ENCODE measurements at places on chromosomes 16 and 17.

- peak; percentile 26 for DNase-seq
Measured at GRCh38 chr17:16215965-16216316, 607 bp upstream of the NCOR1 start.

DNA sequence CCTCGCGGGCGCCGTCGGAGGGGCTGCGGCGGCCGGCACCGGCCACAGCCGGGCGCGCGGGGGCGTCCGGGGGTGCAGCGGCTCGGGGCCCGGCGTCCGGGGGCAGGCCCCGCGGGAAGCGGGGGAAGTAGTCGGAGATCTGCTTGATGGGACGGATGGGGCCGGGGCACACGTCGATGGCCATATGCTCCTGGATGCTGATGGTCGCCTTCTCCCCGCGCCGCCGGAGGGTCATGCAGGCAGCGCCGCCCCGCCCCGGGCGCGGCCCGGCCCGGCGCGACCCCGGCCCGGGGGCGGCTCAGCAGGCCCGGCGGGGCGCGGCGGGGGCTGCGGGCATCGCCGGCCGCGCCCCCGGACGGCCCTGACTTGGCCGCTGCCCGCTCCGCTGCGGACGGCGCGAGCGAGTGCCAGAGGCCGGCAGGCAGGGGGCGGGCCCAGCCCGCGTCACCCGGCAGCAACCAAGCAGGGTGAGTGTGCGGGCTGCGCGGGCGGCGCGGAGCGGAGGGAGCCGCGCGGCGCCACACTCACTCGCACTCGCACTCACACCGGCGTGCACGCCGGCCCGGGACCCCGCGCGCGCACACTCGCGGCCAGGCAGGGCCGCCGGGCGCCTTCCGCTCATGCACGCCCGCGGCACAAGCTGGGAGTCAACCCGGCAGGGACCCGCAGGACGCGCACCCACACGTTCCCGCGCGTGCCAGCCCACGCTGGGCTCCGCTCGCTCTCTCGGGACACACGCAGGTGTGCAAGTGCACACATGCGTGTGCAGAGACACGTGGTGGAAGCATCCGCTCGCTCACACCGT lies at the start of gene DOC2B:
TSS of gene DOC2B (minus strand) at position 406 of the 805 bp plus-strand sequence. CDS start at position 235, 171 bp downstream.
- DNase-seq, result no peak

DNA sequence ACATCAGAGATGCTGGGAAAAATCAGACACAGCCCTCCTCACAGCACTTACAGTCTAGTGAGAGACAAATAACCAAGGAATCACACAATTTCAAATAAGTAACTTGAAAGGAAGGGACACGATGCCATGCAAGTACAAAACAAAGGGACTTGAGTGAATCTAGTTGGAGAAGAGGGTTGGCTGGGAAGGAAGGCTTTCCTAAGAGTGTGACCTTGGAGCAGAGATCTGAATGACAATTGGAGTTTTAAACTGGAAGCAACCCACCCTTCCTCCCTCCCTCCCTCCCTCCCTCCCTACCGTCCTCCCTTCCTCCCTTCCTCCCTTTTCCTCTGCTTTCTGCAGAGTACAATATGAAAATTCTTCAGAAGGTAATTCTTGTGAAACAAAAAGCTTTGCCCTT lies 31.1 kb downstream of the ADAMTS18 start:
- no peak for DNase-seq

DNA sequence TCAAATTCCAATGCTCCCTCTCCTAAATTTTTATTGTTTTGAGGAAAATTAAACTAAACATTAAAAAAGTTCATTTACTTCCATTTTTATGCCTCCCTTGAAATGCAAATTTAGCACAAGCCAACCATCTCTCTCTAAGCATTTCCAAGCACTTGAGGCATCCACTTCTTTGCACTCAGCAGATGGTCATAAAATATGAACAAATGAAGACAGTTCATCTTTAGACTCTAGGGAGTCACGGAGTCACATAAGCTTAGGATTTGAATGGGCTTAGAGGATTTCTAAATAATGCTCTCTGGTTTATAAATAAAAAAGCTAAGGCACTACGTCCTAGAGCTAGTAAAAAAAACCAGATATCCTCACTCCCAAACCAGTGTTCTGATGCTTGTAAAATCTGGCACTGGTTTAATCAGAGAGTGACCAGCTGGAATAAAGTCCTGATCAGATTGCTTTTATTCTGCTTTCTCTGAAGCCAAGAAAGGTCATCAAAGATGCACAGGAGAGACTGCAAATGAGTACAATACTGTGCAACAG lies 204.2 kb downstream of the CA10 start:
- DNase-seq, result no peak

DNA sequence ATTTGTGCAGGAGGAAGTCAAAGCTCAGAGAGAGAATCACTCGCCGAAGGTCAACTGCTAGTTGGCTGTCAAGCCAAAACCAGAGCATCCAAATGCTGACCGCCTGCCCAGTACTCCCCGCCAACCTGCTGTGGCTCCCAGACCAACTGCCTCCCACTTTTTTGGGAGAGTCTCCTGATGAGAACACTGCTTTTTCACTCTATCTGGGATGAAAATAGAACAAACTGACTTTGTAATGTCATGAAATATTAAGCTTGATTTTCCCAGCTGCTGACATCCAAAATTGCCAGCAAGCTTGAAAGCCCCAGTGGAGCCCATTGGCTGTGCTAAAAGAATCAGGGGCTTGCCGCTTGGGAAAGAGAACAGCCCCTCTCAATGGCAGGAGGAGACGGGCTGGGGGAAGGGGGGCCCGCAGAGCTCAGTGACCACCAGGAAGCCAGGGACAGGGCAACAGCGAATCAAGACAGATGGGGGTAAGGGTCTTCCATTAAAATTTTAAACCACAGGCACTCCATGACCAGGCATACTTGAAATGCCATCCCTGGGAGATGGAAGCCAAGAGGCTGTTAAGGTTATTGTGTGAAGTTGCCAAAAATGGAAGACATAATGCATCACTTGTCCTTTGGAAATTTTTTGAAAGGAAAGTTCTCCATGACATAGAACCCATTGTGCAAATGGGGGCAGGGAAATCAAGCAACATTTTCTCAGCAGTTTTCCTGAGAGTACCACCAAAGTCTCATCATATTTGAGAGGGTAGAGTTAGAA lies 125.7 kb upstream of the CDH5 start:
- DNase-seq, result no peak

DNA sequence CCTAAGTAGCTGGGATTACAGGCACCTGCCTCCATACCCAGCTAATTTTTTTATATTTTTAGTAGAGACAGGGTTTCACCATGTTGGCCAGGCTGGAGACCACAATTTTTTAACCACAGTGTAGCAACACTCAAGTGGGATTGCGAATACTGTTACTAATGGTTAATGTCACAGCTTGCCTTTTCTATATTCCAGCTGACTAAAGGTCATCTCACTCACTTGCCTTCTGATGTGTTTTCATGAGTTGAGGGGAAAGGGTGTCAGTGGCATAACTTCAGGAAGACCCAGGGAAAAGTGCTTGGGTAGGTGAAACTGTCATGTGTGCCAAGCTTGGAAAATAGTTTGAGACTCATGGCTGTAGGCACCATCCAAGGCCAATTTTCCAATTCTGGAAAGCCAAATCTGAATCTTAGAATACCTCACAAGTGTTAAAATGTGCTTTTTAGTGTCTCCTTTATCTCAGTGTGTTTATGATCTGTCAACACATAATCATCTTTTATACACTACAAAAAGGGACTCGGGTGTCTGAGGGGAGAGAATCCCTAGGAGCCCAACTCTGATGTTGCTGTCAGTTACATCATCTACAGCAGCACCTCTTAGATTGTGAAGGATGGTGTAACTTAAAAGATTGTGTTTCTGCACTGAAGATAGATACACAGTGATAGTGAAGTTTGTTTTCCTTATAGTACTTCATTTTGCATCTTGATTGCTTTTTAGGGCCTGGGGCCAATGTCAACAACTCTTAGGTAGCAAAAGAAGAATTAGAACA lies 27.1 kb downstream of the OGFOD1 start:
- DNase-seq, result no peak

DNA sequence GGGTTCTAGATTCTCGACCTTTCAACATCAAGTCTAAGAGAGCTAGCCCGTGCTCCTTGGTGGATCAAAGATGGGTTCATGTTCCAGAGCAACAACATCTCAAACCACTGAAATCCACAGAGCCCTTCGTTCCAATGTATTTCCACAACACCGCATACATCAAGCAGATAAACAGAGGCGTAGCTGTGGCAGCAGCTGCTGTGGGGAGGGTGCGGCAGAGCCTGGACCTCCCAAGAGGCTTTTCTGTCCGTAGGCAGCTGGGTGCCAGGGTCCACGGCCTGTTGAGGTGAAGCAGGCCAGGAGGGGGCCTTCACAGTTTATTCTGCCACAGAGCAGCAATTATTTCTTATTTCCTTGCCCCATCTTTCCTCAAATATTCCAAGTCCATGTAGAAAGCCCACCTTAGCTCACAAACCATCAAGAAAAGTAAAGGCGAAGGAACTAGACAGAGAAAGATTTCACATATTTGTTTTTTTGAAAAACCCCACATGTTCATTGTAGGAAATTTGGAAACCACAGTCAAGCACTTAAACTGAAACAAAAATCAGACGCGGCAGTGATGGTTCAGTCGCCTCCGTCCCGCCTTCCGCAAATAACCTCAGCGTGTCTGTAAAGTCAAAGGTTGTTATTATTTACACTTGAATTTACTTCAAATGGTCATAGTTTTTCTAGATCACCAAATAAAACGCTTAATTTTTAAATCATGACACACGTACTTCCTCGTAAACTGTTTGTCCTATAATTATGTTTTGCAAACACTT lies 144.6 kb upstream of the FOXF1 start:
- DNase-seq, result no peak

DNA sequence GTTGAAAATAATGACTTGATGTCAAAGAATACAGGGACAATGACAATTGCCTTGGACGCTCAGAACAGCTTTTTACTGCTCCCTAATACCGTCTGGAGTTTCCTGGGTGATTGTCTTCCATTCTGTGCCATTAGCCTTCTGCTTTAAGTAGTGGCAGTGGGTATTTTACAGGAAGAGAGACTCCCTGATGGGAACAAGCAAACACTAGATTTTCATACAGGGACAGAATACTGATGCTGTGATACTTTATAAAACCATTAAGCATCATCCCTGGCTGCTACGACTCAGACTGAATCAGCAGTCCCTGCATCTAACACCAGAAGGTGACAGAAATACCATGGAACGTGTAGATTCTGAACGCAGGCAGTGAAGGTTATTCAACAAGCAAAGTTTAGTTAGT lies 635.4 kb upstream of the GOT2 start:
- no peak for DNase-seq

- peak; percentile 49 for DNase-seq
Measured at GRCh38 chr16:31354394-31355291, at the start of gene ITGAX. Gene ITGAX (plus strand): TSS chr16:31355176. CDS start chr16:31355255, 79 bp downstream.

DNA sequence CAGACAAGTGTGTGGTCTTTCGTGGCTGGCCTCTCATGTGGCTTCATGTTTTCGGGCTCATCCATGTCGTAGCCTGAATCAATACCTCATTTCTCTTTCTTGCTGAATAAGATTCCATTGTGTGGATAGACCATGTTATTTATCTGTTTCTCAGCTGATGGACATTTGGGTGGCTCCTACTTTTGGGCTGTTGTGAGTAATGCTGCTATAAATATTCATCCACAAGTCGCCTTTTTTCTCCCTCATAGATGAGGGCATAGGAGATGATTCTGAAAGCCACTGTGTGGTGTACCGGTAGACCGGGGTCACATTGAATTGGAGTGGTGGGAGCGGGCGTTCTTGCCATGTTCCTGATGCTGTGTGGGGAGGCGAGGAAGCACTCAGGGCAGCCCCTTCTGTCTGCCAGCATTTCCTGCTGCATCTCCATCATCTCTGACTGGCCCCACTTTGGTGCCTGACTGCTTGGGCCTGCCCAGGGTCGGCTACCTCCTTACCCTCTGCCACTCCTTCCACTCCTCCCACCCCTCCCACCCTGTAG lies 40.1 kb downstream of the PRMT7 start:
- no peak for DNase-seq

DNA sequence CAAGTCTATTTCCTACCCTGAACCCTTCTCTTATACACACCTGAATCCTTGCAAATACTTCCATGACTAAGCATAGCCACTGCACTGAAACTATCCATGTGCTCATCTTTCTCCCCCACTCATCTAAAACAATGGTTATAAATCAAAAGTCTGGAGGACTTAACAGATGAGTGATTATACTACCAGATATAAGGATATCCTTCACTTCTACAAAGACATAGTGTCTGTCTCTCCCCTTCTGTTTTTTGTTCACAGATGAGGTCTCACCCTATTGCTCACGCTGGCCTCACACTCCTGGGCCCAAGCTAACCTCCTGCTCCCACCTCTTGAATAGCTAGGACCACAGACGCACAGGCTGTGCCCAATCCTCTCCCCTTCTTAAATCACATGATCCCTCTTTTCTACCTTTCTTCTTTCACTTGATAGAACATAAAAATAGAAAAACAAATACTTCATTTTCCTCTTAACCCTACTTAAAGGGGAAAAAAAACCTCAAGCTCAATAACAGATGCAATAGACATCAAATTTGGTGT lies 19.2 kb downstream of the CEP112 start:
- no peak for DNase-seq

GRCh38 chr17:17141279-17141678 lies 64.9 kb downstream of the PLD6 start:
- DNase-seq, result no peak

DNA sequence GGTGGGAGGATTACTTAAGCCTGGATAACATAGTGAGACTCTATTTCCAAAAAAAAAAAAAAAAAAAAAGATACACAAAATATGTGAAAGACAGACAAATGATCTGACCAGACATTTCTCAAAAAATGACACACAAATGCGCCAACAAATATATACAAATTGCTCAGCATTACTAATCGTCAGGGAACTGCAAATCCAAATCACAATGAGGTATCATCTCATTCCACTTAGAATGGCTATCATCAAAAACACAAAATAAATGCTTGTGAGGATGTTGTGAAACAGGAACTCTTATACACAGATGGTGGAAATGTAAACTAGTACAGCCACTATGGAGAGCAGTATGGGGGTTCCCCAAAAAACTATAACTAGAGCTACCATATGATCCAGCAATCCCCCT lies 62.4 kb downstream of the STX8 start:
- DNase-seq, result no peak

DNA sequence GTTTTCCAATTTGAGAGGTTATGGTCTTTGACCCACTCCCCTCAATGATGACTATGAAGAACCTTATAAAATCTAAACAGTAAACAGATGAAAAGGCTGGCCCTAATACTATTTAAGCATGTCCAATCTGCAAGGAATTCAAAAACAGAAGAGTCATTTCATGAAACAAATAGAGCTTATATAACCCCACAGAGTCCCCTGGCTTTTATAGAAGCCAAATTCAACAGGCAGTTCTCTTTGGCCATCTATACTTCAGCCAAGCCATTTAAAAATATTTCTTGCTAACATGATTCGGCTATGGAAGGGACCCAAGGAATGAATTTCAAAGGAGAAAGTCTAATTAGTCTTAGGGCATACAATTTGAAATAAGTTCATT lies 43.4 kb downstream of the SPOP start:
- DNase-seq, result no peak

DNA sequence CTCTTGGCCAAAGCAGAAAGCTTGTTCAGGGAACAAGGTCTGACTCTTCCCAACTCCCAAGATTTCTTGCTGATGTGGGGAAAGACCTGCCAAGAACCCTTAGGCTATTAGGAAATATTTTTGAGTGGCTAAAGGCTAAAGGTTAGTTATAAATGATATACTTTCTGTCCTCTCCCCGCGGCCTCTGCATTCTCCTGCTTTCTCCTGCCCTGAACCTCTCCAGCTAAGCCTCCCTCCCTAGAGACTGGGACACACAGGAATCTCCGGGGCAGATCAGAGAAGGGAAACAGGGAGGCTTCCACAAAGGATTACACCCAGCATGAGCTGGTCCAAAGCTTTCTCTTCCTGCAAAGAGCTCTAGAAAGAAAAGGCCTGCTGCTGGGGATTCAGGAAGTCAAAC lies 2.3 kb downstream of the SLC43A2 start:
- no peak for DNase-seq

GRCh38 chr17:17531156-17531555 lies 35.0 kb upstream of the RASD1 start:
- DNase-seq, result no peak
